Epithelial cell of proximal tubule (primary cell): ENCODE measurements at places on chromosomes 5 and 9.

- DNase-seq = no peak
Measured at GRCh38 chr5:91266184-91266705, 116.9 kb downstream of the ARRDC3 start.

- no peak for DNase-seq
Measured at GRCh38 chr9:130915096-130915447, 18.5 kb upstream of the QRFP start.

DNA sequence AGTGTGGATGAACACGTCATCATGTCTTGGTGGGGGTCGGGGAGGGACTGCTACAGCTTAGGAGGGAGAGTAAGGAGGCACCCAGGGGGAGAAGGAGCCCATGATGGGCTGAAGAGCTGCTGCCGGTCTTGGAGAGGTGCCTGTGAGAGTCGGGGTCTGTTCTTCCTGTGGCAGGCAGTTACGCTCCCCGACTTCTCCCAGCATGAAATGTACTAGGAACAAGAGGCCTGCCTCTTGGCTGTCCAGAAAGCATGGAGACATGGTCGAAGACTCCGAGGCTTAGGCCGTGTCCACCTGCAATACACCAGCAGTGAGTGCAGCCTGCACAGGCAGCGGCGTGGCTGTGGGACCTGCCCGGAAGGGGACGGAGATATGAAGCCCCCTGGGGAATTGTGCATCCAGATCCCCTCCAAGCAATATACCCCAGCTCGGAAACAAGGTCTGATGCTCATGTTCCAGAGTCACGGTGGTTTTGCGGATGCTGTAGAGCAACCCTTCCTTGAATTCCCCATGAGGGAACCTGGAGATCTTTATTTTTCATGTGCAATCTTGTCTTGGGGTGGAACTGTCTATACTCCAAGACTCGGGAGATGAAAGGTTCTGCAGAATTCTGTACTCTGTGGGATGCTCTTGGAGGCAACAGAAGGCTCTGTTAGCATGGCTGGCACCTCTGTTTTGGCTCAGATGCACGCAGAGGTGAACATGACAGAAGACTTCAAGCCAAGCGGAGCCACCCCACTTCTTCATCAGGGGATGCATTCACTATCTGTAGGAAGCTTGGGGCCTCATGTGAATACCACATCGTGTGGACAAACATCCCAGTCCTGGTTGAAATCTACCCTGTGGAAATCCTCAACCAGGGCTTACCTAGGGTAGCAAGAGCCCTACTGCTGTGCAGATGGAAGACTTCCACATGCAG, 374.9 kb upstream of the IRX4 start:
- DNase-seq = no peak

DNA sequence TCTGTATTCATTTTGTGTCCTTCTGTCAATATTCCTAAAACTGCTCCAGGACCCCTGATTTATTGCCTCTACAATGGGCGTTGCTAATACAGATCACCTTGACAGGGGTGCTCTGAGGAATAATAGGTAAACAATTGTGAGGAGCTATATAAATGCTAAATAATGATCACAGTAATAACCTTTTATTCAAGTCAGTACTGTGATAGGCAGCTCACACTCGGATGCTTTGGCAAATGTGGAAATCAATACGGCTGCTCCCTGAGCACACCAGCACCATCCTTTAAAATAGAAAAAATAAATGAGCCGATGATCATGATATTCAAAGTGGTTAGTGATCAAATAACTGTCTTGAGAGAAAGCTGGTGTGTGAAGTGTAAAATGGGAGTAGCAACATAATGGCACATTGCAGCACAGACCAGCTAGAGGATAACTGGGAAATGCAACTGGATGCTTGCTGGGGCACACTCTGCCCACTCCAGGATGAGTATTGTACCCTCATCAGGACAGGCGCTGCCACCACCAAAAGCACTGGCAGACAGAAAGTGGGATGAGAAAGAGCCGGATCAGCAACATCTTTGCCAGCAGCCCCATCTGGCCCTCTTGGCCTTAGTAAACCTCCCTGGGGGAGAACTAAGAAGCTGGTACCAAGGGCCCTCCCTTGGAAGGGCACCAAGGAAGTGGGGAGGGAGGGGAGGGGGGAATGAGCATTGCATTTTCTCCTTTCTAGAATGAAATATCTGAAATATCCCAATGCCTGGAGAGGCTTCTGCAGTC, 69.4 kb upstream of the SPATA31D4 start:
- DNase-seq = no peak

GRCh38 chr5:10662661-10663488, 98.2 kb downstream of the DAP start:
- DNase-seq = no peak

DNA sequence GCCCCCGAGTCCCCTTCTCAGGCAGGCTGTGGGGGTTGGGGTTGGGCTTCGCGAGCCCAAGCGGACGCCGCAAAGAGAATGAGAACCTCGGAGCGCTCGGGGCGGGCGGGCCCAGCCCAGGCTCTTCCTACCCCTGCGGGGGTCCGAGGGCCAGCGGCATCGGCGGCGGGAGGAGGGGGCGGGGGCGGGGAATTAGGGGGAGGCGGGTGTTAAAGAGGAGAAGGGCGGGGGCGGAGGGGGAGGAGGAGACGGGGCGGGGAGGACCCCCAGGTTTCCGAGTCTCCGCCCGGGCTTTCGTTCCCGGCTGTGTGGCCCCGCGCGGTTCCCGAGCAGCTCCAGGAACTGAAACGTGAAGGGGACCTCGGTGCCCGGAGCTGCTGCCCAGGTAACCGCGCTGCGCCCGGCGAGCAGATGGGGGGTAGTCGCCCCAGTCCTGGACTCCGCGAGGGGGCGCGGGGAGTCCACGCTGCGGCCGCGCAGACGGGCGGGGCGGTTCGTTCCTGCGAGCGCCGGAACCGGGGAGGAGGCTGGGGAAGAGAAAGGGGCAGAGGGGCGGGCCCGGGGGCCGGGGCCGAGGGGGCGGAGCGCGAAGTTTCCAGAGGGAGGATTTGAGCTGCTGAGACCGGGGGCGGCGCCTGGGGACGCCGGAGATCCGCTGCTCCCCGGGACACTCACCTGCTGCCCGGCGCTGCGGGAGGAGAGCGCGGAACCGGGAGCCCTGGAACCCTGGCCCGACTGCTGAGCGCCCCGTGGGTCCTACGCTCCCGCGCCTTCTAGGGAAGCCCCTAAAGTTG, 38.4 kb upstream of the PLEKHG4B start:
- no peak for DNase-seq

- DNase-seq = no peak
Measured at GRCh38 chr9:38437193-38437823, 13.1 kb upstream of the IGFBPL1 start.

GRCh38 chr5:121164632-121165031, 687.0 kb upstream of the FTMT start:
- no peak for DNase-seq

- DNase-seq = no peak
Measured at GRCh38 chr5:65184780-65185179, 296.9 kb downstream of the ADAMTS6 start.

DNA sequence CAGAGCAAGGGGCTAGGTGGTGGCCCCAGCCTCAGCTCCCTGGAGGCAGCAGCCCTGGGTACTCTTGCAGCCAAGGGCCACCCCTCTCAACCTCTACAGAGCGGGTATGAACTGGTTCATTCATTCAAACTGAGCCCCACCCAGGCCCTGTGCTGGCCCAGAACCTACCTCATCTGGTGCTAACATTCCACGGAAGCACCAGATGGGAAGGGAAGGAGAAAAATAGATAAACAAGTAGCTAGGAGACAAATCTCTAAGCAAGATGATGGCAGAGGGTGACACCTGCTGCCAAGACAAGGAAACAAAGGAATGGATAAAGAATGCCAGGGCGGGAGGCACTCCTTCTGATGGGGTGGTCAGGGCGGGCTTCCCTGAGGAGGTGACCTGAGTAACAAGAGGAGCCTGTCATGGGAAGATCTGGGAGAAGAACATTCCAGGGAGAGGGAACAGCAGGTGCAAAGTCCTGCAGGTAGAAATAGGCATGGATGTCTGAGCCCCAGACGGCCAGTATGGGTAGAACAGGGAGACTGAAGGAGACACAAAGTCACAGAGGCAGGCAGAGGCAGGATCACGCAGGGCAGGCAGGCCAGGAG, 6.1 kb downstream of the ST6GALNAC4 start:
- DNase-seq = no peak

DNA sequence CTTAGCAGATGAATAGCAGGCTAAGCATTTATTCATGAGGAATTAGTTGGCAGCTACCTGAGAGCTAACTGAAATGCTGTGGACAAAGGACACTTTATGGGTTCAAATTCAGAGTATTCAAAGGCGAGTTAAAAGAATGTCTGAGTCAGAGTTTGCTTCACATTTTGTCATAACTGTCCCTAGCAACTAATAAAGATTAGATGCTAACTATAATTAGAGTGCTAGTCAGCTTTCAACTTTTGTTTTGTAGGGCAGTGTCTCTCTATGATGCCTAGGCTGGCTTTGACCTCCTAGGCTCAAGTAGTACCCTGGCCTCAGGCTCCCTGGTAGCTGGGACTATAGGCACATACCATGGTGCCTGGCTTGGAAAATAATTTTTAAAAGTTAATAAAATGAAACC, 4.6 kb downstream of the SMC5 start:
- DNase-seq = no peak

DNA sequence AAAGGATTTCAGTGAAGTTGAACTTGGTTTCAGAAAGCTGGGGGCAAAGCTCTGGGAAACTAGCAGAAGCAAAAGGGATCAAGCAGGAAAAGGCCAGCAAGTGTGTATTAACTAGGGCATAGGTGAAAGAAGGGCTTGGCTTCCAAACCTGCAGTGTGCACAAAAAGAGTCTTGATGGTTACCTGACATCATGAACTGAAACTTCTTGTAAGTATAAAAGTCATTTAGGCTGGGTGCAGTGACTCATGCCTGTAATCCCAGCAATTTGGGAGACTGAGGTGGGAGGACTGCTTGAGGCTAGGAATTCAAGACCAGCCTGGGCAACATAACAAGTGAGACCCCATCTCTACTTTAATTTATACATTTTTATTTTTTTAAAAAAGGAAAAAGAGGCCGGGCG, 216.4 kb downstream of the EPB41L4A start:
- DNase-seq = no peak

- no peak for DNase-seq
Measured at GRCh38 chr5:128091579-128091978, 8.0 kb downstream of the SLC12A2 start.

- no peak for DNase-seq
Measured at GRCh38 chr5:160266044-160266443, 36.7 kb downstream of the FABP6 start.

DNA sequence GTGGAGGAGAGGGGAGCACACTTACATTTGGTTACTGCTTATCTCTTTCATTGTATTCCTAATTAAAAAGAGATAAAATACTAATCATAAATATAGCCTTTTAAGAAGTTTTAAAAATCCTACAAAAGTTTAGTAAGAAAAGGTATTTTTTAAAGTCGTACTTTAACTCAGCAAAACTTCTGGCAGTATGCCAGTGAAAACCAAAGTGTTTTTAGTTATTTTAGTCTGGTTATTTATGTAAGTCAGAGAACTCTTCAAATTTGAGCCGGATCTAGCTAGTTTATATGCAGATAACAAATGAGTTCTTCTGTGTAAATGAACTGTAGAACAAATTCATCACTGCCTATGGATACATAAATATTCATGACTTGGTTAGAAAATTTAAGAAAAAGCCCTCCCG, 36.5 kb upstream of the ANKDD1B start:
- DNase-seq = no peak

- DNase-seq = no peak
Measured at GRCh38 chr5:135472141-135472540, 20.0 kb upstream of the TIFAB start.

GRCh38 chr9:92140074-92140753, 25.0 kb upstream of the SPTLC1 start:
- no peak for DNase-seq

GRCh38 chr5:173474881-173475287, 141.6 kb downstream of the BOD1 start:
- DNase-seq = no peak

DNA sequence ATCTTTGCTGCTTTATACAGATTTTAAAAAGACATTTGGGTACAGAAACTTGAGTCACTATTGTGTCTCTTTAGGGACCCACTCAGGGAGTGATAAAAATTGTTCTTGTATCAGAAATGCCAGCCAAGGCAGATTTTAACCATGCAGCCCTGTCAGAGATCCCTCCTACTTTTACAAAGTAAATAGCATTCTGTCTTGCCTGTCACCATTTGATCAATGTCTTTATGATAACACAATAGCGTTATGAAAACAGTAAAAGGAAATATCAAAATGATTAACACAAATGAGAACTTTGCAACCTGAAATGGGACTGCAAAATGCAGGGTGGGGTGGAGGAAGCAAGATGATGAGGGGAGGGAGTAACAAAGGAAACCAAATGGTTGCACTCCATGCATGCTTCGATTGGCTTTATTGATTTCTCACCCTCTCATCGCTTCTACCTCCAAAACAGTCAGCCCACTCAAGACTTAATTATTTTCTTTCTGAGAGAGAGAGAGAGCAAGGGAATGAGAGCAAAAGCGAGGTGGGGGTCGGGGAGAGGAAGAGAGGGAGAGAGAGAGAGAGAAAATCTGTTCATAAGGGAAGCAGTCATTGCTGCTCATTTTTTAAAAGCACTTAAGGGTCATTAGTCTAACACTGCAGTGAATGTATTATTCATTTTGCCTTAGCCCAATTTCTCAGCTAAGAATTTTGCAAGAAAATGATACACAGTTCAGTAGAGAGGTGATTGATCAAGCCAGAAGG, 576.5 kb downstream of the CSNK1G3 start:
- DNase-seq = no peak

DNA sequence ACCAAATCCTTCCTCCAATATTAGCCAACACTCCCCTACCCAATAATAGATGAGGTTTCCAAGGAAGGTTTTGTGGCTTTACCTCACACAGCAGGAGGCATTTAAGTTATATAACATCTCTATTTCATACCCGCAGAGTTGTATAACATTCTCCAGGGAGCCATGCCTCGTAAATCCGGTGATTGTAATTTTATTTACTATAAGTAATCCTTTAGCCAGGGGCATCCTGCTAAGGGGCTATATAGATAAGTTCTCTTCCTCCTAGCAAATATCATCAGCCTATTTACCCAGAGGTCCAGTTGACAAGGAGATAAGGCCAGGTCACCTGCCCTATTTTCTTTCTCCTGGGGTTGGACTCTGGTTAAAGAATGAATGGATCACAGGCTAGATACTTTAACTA, 2051.0 kb downstream of the EFNA5 start:
- DNase-seq = no peak

DNA sequence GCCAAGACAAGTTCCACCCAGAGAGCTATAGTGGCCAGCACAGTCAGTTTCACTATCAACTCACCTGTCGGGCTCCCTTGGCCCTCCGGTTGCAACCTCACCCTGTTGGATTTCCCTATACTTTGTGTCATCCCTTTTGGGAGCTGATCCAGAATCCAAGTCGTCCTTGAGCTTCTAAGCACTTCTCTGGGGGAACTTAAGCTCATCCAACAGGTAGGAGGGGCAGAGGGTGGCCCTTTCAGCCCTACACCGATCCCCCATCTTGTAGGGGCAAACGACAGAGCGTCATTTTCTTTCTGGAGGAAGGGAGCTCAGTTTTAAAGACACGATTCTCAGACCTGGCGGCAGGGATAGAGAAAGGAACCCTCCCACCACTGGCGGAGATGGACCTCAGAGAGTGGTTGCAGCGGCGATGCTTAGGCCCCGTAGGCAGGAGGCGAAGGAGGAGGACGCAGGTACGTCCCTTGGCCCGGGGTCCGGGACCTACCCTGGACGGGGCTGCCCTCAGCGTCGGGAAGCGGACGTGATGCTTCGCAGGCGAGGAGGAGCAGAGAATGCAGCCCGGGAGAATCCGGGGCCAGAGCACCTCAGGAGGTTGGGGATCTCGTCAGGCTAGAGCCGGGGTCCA, 519 bp downstream of the ZER1 start:
- no peak for DNase-seq
